Stimulated activated CD8-positive, alpha-beta memory T cell treated with anti-CD3 and anti-CD28 coated beads, Interleukin-2, amount 100 ng/mL, for 1 hour (primary cell): ENCODE measurements at places on chromosomes 5 and 9.

GRCh38 chr9:115596746-115597080 lies 478.8 kb upstream of the TNC start:
- no peak for DNase-seq

- DNase-seq = no peak
Measured at GRCh38 chr9:79572032-79572607, 355 bp downstream of the TLE4 start.

DNA sequence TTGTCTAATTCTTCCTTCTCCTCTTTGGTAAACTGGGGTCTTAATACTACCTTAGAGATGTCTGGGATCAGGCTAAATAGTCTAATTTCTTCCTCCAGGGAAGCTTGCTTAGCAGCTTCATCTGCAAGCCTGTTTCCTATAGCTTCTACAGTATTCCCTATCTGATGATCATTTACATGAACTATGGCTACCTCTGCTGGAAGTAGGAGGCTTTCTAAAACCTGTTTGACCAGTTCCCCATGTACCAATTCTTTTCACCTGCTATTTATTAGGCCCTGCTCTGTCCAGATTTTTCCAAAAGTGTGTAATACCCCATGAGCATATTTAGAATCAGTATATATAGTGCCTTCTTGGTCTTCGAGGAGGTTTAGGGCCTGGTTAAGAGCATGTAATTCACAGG lies 619.8 kb downstream of the HINT1 start:
- DNase-seq = no peak

DNA sequence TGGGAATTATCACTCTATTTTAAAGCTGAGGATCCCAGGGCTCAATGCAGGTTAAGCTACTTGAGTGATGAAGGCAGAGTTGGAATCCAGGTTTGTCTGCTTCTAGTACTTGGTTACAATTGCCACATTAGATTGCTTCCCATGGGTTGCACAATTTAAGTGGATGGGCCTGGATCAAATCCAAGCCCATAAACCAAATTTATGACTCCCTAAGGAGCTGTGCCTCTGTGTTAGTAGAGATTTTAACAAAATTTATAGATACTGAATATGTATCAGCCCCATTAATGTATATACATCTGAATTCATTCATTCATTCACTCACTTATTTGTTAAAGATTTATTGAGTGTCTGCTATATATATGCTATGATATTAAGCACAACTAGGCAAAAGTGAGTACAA lies 332.3 kb upstream of the KLF9 start:
- DNase-seq = no peak

DNA sequence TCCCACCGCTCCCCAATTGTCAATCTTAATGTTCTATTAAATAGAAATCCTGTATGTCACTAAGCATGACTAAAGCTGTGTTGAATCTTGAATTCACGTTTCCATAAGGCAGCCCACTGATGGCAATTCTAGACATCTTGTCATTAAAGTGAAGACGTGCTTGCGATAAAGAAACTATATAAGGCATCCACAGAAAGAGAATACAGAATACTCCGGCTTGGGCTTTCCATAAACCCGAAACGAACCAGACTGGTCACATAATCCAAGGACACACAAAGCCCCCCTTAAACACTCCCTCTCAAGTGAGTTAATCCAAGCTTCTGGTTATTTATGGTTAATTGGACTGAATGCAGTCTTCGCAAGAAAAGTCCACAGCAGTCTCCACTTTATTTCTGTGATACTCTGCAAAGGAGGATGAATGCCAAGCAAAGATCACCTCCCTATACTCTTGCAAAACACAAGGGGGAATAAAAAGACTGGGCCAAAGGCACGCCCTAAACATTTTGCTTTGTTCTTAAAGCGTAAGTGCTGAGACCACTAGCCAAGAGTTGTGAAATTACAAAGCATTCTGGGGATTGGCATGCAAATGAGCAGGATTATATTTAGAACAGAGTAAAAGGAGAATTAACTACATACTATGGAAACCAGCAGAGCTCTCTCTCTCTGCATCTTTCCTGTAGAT lies 54.7 kb downstream of the DPYSL3 start:
- DNase-seq = no peak

DNA sequence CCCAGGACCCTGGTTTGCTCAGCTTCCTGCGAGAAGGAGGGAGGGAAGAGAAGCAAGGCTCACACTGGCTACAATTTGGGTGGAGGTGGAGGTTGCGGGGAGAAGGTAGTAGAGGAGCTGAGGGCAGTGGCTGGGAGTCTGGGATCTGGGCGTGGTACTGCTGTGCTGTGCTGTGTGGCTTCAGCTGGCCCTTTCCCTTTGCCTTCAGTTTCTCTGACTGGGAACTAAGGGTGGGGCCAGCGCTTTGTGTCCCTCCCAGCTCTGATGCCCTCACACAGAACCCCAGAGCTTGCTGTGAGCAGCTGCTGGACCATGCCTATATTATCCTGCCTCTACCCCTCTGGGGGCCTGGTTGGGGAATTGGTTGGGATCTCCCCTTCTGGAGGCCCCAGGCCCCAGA lies 60.9 kb downstream of the RGS3 start:
- no peak for DNase-seq
